Adipocyte (in vitro differentiated cells): ENCODE measurements at places on chromosomes 5 and 9.

DNA sequence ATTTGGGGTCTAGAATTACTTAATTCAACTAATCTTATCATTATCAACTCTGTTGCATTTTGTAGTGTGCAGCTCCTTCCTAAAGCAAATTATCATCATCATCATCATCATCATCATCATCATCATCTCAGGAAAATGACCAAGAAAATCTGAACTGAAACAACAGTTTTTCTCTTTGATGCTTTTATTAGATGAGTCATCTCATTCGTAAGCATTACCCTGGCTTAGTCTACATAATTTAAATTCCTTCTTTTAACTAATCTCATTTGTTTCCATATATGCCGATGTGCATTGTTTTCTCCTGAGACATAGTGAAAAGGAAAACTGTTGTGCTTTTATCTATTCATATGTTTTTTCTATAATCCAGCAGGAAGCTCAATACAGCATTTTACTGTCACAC is 173.0 kb upstream of the PDE4D start:
- DNase-seq, result peak; percentile 71

DNA sequence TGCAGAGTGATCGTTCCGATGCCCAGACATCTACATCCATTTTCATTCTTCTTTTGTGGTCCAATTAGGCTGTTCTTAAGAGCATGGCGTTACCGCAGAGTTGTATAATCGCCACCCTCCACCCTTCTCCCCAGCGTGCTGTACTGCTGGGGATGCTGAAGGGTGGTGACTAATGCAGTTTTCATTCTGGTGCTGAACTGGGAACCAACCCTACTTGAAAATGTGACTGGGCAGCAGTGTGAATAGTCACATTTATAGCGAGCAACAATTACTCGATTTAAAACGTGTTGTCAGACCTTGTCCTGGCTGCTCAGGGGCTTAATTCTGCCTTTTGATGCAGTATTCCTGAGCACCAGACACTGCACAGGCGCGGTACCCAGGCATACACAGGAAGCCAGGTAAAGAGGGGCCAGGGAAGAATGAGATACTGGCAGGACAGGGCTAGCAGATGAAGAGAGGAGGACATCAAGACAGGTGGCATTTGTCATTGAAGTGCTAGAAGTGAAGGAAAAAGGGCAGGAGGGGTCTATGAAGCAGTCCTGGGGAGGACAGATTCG is 719 bp upstream of the ISCA1 start:
- peak; percentile 66 for DNase-seq

DNA sequence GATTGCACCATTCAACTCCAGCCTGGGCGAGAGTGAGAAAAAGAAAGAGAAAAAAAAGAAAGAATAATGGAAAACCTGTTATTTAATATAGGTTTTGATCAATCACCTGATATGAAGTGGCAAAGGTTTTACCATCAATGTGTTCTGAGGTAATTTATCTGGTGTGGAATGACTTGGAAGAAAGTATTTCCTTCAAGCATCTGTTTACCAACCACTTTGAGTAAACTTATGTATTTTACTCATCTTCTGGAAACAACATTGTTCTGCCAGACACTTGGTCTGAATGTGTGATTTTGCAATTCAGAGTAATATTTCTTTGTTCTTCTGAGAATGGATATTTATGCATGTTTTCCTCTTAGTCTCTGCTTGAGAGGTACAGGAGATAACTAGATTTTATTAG is 24.3 kb downstream of the KIF2A start:
- no peak for DNase-seq

DNA sequence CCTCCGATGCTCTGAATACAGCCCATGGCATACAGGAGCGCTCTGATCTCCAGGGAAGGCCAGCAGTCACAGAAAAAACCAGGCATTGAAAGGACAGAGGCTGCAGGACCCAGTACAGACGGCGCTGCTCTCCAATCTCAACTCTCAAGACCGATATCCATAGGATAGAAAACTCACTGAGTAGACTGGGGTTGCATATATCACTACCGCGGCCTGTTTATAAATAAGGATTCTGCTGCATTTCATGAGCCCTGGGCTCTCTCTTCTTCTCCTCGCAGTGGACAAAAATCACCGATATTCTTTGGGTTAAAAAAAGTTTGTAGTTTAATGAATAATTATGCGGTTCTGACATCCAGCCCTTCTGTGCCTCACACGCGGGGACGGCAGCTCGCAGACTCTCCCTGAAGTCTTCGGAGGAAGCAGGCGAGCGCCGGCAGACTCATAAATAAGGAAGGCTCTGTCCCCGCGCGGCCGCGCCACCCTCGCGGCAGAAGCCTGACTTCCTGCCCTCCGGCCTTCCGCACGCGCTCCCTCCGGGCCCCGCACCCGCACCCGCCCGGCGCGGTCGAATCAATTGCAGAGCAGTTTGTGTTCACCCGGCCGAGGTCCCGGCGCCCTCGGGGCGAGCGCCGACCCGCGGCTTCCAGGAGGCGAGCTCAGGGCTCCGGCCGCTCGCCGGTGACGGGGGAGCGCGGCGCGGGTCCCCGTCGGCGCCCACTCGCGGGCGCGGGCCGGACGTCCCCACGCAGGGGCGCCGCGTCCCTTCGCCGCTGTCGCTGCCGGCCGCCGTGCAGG is at the start of gene FAM78A:
Gene FAM78A (minus strand): TSS at position 417 of the 795 bp plus-strand sequence. CDS start 331 bp downstream, at position 86.
- DNase-seq, result no peak

DNA sequence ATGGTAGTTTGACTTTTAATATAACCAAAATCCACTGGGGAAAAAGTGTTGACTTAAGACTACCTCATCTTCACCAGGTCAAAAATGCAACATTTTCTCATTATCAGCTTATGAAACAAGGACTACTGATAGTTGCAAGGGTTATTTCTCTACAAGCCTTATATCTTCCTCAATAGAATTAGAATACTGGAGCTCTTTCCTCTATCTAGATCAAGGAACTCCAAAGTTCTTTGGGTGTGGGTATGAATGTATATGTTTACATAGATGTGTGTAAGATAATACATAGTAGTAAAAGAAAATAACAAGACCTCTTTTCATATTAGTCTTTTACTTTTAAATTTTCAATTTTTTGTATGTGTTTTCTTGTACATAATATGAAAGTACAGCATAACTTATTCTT is 244.5 kb downstream of the MLLT3 start:
- no peak for DNase-seq

DNA sequence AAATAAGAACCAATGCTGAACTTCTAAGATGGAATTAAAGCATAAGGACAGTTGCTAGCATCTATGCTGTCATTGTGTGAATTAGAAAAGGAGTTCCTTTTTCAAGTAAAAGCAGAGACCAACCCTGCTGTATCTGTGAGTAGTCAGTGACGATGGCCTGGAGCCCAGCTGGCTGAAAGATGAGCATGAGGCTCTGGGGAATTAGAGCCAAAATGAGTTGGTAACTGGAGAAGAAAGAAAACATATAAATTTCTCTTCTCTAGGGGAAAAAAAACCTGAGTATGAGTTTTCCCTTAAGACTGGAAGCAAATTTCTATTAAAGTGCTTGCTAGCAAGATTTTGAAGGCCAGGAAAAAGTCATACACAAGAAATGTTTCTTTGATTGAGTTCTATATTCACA is 1.6 kb upstream of the SPZ1 start:
- DNase-seq, result peak; percentile 62

DNA sequence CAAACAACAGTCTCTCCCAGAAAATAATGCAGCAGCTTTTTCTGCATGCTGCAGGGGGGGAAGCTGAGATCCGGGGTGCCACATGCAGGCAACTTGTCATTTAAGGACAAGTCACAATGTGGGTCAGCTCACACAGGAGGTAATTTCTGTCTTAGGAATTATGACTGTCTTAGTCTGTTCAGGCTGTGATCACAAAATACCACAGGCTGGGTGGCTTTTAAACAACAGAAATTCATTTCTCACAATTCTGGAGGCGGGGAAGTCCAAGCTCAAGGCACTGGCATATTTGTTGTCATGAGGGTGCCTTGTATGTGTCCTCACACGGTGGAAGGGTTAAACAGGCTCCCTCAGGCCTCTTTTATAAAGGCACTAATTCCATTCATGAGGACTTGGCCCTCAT is 127.7 kb downstream of the DIRAS2 start:
- DNase-seq, result no peak

- DNase-seq, result peak; percentile 37
Measured at GRCh38 chr9:33202552-33203201, 35.5 kb upstream of the B4GALT1 start.

DNA sequence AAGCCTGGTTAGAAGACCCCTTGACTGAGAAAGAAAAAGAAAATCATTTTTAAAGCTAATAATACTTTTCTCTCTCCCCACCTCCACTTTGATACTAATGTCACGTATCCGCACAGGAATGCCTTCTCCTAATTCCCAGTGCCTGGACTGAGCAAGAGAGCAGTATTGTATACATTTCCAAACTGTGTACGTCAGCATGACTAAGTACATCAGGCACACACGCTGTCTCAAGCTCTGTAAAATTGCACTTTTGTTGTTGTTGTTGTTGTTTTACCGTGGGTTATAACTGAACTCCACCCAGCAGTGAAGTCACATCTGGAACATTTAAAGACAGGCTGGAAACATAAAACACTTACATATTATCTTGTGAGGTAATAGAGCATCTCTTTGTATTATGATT is 407.6 kb downstream of the DNAH5 start:
- DNase-seq, result no peak

GRCh38 chr9:14183001-14183400 is 130.9 kb downstream of the NFIB start:
- no peak for DNase-seq

- no peak for DNase-seq
Measured at GRCh38 chr9:38032266-38033110, 36.5 kb downstream of the SHB start.

DNA sequence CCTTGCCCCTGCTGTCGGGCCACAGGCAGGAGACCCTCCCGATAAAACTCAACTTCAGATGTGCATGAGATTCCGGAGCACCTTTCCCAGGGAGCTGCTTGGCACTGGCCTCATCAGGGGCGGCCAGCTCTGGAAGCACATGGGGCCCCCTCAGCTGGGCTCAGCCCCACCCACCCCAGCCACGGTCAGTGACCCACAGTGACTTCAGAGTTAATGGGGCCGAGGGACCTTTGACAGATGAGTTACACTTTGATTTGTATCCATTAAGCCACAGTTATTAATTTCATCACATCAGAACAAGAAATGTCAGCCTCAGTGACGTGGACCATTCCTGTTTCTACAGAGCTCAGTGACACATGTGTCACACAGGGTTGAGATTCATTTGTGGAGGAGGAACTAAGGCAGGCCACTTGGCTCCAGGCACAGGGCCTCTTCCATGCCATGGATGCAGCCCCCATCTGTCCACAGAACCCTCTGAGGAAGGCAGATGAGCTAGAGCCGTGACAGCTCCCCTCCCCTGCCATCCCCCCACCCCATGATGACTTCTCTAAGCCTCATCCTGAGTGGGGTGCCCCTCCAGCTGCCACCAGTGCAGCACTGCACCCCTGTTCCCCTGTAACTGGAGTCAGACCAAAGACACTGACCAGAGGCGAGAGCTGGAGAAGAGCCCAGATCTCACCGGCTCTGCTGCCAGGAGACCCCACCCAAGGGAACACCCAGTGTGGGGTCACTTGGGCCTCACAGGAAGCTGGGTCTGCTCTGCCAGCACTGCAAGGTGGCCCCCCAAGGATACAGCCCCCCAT is 69.4 kb upstream of the ADAMTS2 start:
- no peak for DNase-seq

DNA sequence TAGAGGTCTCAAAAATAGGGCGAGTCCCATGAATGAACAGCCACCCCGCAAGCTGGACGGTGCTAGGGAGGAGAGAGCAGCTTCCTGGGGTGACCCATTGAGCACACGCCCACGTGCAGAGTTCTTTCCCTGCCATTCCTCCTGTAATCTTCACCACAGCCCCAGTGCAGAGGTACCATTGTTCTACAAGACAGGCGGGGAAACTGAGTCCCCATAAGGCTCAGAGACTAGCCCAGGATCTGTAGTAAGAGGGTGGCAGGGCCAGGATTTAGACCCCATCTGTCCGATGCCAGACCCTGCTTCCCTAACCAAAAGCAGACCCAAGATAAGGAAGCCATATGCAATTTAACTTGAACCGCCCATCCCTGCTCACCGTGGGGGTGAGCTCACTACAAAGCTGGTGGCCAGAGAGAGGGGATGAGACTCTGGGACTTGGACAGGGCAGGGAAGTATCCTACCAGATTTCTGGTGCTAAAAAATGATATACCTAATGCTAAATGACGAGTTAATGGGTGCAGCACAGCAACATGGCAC is 36.7 kb upstream of the ORM1 start:
- no peak for DNase-seq

DNA sequence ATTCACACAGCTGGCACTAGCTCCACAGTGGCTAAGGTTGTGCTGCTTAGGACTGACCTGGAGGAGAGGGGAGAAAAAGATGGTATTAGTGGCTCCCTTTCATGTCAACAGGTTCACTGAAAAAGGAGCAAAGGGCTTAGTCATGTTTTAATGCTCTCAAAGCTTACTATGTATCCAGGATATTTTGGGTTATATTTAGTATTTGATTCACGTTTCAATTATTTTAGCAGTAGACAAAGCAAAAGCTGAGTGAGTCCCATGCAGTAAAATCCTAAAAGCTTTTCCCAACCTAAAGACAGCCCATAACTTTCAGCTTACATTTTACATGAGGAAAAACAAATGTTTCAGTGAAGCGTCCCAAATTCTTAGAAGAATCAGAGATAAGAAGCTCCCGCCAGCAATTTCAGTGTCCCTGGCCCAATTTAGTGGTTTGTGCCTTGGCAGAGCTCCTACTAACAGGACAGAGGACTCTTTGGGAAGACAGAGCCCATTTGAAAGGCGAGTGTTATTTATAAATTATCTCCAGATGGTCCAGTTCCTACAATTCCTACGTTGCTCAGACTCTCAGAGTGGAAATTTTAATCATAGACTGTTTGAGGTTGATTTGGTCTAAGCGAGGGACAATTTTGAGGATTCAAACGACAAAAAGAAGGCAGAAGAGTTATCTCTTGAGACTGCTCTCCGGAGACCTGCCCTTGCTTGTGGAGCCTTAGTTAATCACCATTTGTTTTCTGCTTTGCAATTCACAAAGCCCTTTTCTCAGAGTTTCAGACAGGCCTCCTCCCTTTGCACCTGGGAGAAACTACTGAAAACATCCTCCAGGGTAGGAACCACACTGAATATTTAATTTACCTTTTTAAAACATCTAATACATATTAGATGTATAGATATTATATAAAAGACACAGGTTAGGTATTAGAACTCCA is 225.0 kb upstream of the ANKRD55 start:
- peak; percentile 68 for DNase-seq

DNA sequence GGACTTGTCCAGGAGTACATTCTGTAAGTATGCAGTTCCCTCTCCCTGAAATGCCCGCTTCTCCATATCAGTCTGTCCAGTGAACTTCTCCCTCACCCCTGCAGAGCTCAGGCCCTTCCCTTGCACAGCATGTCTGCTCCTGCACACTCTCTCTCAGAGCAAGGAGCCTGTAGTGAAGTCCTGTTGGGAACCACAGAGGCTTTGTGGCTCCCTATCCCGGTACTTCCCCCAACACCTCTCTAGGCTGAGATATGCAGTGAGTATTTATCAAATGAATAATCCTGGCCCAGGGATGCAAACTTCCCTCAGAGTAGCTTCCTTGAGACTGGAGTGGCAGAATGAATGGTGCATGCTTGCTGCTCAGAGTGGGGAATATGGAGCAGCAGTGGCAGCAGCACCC is 48.8 kb downstream of the POC5 start:
- DNase-seq, result no peak
